NCI-H526 treated with DMSO at 0.1 percent for 48 hours (cell line): ENCODE measurements at places on chromosomes 5 and 9.
A peak's percentile ranks its signal among the peaks of the same experiment; 100 is the strongest.

DNA sequence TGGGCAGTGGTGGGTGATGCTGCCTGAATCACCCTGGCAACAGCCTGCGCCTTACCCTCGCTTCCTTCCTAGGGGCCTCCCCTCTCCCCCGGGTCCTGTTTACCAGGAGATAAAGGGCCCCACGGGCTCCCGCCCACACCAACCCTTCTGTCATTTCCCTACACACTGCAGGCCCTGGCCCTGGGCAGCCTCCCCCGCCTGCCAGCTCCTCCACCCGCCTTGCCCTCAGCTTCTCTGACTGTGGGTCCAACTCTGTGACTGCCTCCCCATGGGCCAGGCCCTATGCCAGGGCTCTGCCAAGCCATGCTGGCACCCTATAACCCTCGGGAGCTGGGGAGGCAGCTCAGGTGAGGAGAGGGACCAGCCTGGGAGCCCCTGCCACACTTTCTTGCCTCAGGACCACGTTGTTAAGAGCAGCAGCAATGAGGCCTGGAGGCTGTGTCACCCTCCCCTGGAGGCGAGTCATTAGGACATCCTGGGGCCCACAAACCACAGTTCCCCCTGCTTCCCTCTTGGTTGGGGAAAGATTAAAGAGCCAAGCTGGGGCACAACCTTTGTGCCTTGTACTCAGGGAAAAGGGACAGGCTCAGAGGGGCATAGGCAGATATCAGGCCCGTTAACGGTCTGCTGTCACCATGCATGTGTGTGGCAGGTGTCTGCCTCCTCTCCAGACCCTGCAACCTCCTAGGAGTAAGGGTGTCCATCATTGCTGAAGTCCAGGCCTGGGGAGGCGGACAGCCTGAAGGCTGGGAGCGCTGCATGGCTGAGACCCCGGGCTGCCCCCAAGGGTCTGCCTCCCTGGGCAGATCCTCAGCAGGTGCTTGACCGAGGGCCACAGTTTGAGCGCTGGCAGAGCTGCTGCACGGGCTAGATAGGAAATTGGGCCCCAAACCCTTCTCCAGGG is 2.8 kb downstream of the MGAT4B start:
- DNase-seq: no peak

- DNase-seq: no peak
Observed at GRCh38 chr5:39143151-39143860, 69.1 kb upstream of the RICTOR start.

DNA sequence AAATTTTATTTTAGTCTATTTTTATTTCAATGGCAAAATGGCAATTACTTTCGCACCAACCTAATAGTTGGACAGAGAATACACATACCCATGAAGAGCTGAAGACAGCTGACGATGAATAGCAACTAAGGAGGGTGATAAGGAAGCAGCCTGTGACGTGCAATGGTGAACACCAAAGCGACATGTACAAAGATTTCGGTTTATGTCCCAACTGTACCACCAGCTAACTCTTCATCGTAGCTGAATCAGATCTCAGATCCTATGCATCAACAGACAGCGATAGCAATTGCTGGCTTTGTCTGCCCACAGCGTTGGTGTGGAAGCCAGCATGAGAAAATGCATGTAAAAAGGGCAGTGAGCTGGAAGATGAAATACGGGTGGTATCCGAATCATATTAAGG is 130.6 kb upstream of the ANKH start:
- no peak for DNase-seq

- peak; percentile 54 for DNase-seq
Observed at GRCh38 chr5:14551211-14551610, 30.4 kb upstream of the OTULINL start.

DNA sequence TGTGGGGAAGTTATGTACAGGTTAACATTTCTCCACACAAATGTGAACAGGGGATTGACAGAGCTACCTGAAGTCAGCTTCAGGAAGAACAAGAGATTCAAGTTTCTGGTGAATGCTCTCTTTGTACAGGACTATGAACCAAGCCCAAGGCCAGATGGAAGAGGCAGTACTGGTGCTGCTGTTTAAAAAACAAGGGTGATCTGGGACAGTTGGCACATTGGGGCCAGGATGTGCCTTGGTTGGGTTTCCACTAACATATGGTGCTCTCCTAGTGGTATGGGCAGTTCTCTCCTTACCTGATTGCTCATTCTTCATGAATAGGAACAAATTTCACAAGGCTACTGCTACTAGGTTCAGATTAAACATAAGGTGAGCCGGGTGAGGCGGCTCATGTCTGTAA is 40.0 kb downstream of the MTMR12 start:
- DNase-seq: no peak
